ENCODE measurements at places on chromosomes 2 and 18. TPM values are rescaled to one million over a fixed set of nuclear protein-coding genes. Genes with fewer than 3 reads are reported as not detected.
A peak's percentile ranks its signal among the peaks of the same experiment; 100 is the strongest.

C2orf80 gene
- total RNA-seq: not detected

GRCh38 chr18:75053028-75053629 is 155.8 kb downstream of the PTGR3 start:
- no peak for DNase-seq

DNA sequence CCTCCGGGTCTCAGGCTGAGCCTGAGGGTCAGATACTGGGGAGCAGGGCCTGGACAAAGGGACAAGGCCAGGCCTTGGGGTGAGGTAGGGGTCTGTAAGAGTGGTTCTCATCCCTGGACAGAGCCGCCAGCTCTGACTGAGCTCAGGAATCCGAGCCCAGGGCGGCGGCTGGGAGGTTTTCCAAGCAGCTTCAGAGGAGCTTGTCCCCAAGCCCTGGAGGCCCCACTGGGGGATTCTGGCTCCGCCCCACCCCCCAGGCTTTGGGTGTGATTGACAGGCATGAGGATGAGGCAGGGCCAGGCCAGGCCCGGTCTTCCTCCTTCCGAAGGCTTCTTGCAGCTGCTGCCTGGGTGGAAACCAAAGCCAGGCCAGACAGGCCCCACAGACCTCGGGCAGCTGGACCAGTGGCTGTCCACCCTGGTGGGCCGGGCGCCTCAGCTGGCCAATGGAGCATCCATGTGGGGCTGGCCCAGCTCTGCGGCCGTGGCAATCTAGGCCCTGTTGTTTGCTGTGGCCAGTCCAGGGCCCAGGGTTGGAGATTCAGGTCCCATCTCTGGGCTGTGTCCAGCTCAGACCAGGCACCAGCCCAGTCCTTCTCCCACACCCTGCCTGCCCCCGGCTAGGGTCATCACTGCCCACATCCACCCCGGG is 23.1 kb upstream of the GPC1 start:
- no peak for DNase-seq

LPIN2 gene
- total RNA-seq: 57.4 TPM

- DNase-seq: no peak
Observed at GRCh38 chr2:100902817-100903405, 83.0 kb downstream of the NPAS2 start.

DNA sequence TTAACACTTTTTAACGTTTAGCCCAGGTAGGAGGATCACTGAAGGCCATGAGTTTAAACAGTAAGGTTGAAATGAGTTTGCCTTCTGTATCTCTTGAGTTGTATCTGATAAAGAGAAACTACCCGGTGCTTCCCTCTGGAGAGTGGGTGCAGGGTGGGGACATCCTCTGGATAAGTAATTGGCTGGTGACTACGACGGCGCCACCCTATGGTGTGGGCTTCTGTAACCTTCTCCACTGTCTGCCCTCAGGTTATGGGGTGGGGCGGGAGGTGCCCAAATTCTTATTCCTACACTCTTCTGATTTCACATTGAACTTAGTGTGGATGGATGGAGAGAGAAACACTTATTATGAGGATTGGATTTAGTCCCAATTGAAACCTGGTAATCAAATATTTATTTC is 68.8 kb downstream of the LDLRAD4 start:
- no peak for DNase-seq

DNA sequence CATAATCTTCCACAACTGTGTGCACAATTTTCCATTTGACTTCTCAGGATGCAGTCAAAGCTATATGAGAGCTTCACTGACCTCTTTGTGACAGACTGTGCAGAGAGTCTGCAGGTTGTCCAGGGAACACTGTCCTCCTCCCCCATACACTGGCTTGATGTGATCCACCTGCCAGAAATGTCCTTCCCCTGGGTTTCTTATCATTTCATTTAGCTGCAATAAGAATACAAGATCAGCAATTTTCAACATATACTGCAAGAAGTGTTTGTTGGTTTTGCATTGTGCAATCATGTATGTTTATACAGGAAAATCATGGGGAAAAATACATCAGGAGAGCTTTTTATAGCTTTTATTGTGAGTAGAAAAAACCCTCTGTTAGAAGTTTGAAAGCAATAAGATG is 150.7 kb downstream of the RAB3GAP1 start:
- no peak for DNase-seq

- no peak for DNase-seq
Observed at GRCh38 chr2:36871068-36871707, 95.1 kb downstream of the STRN start.

DNA sequence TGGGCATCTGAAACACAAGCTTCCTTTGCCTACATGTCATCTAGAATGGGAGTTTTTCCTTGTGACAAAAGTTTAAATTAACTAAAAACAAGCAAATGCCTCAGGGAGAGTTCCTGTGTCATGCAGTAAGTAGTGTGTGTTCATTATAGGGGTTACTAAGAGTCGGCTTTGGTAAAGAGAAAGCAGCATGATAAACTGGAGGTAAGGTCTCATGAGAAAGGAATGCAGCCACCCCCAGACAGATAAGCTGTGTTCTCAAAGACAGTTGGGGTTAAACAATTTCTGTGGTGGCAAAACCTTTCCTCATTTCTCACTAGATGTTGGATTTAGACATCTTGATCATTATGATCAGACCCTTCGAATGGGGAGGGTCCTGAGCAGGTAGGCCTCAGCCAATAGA is 129.7 kb downstream of the MAP4K4 start:
- no peak for DNase-seq

DNA sequence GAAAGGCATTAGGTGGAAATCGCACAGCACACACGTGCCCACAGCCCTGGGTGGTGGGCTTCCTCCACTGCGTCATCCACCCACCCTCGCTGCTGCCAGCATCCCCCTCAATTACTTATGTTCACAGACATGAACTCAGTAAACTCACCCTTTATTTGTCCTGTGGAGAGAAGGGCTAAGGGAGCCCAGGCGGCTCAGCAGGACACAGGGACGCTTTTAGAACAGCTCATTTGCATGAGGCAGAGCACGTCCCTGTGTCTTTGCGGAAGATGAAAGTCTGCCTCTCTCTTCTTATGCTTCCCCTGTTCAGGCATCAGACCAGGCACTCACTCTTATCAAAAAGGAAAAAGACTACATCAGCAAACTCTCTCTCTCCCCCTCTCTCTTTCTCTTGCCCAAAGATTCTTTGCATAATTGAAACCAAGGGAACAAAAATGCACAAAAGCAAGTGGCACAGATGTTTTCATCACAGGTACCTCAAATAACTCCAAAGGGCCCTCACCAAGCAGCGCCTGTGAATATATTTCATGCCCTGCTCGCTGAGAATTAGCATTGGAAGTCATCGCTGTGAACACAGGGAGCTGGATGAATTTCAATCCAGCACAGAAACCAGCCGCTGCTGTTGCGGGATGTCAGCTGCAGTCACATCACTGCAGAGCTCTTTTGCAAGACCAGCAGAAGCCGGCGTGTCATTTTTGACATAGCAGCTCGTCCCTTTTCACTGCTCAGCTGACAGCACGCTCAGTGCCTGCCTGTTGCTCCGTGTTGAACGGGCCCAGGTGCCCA is 376.3 kb upstream of the MYT1L start:
- no peak for DNase-seq

RNF144A gene
- total RNA-seq: 42.7 TPM

DPYSL5 gene
- total RNA-seq: not detected

POTEI gene
- total RNA-seq: not detected

CYP26B1 gene
- not detected for total RNA-seq

GRCh38 chr2:96819128-96819875 is 3.2 kb downstream of the CNNM3 start:
- peak; percentile 45 for DNase-seq

CFAP65 gene
- total RNA-seq: not detected

GRCh38 chr2:179745635-179746256 is 115.7 kb downstream of the ZNF385B start:
- no peak for DNase-seq

Data from naive thymus-derived CD8-positive, alpha-beta T cell (primary cell).